ENCODE measurements at places on chromosomes 11 and 22.
A peak's percentile ranks its signal among the peaks of the same experiment; 100 is the strongest.

DNA sequence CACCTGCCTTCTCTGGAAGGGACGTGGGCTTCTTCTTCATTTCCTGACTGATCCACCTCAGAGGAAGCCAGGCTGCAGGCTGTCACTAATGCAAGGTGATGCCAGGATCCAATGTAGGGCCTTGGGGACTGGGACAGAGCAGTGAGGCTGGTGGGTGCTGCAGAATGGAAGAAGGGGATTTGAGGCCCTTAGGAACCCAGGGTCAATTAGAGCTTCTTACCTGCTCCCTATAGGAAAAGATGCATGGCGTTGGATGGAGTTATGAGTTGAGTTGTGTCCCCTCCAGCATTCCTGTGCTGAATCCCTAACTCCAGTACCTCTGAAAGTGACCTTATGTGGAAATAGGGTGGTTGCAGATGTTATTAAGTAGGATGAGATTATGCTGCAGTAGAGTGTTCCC is 190.4 kb downstream of the MIAT start:
- no peak for DNase-seq

DNA sequence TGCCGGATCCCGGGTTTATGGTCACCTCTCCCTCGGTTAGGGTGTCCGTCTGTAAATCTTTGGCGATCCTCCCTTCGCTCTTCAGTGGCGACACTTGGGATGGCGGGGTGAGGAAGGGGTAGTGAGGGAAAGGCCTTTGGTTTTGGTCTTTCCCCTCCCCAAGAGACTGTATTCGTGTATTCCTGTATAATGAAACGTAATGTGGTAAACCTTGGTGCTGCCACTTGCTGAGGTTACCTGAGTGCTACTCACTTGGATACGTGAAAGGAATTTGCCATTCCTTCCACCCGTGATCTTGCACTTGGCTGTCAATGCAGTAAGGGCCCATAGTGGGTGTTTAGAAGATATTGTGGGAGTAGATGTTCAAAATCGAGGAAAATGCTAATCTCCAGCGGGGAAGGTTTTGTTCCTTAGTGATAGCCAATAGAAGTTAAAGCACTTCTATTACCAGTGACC is 578 bp upstream of the NUP160 start:
- no peak for DNase-seq

GRCh38 chr11:132717824-132718223 is 814.5 kb downstream of the OPCML start:
- DNase-seq = no peak

GRCh38 chr22:32682990-32683389 is 118.5 kb upstream of the TIMP3 start:
- DNase-seq = no peak

GRCh38 chr11:70584498-70585235 is 186.3 kb downstream of the CTTN start:
- DNase-seq = no peak

- DNase-seq = peak; percentile 61
These were observed 61.4 kb upstream of the ASPHD2 start for GRCh38 chr22:26367402-26368245.

DNA sequence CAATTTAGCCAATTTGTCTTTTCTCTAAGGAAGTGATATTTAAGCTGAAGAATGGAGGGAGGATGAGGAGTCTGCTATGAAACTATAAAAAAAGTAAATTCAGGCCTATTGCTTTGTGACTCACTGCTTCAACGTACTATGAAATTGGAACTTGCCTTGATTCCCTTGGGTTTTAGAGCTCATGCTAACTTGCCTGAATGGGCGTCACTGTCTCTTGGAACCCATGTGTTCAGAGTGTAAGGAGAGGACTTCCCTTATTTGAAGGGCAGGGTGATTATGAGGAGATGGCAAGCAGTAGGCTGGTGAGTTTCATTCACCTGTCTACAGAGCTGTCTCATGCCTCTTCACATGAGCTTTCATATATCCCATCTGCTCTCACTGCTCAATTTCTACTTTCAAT is 28.7 kb upstream of the WT1 start:
- no peak for DNase-seq

- DNase-seq = no peak
These were observed 682.6 kb downstream of the KCNA4 start for GRCh38 chr11:29333993-29334775.

DNA sequence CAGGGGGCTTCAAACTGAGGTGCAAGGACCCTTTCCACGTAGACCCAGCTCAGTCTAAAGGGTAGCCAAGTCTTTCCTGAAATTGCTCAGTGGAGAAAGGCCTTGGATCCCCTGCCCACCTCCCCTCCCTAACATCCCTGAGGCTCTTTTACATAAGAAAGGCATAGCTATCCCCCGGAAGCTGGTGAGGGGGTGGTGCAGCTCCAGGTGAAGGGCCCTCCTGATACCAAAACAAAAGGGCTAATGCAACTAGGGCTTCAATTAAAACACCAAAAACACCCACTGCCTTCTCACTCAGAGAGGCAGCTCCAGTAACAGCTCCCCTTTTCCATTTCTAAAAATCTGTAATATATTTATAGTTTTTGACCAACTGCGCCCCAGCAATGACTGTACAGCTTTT is 5.8 kb downstream of the SHANK2 start:
- DNase-seq = no peak

GRCh38 chr11:3219281-3219892 is 774 bp upstream of the MRGPRG start:
- no peak for DNase-seq

GRCh38 chr11:78876676-78877075 is 302.0 kb upstream of the NARS2 start:
- no peak for DNase-seq

DNA sequence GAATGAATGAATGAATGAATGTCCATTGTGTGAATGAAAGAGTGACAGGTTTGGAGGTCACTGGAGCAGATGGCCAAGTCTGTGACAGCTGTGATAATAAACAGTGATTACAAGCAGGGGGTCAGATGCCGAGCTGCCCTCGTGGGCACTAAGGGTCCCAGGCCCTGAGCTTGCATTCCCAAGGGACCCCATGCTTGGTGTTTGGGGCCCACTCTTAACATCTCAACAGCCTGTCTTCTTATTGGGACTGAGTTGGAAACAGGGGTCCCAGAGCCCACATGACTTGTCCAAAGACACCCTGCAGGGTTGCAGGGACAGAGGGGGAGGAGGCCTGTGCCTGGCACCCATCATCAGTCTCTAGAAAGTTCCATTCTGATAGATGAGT is 12.0 kb upstream of the ANO1 start:
- DNase-seq = no peak

DNA sequence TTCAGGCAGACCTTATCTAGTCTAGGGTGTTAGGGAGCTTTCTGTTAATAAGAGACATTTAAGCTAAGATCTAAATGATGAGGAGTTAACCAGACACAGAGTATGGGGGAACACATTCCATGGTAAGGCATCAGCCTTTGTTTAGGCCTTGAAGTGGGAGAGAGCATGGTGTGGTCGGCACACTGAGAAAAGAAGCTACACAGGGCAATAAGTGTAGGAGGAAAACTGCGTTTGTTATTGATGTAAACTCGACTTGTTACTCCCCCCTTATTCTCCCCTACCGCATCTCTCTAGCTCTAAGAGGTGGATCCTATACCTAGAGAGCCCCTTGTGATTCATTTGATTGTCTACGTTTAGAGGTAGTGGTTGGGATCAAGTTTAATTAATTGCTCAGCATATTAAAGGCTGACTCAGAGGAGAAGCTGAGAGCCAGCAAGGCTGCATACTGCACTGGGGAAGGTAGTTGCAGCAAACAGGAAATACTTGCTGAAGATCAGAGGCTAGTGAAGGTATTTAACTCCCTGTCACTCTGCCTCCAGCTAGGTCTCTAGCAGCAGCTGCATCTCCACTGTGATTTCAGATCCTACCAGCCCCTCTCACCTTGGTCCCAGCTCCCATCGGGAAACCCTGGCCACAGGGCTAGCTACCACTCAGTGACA is 86.8 kb upstream of the TEAD1 start:
- no peak for DNase-seq

GRCh38 chr11:4125141-4125540 is 30.5 kb downstream of the RRM1 start:
- no peak for DNase-seq

DNA sequence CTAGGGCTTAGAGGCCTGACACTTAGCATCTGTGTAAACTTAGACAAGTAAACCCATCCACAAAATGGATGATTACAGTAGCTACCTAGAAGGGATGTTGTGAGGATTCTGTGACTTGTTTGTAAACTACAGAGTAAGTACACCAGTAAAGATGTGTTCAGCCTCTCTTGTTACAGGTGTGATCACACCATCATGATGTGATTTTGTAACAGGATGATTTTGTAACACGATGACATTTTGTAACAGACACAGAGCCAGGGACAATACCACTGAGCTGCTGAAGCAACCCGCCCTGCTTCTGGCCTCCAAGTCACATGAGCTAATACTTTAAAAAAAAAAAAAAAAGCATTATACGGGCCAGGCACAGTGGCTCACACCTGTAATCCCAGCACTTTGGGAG is 17.0 kb downstream of the FADD start:
- no peak for DNase-seq

Data from neural crest cell (in vitro differentiated cells).